ENCODE measurements at places on chromosomes 5 and 9.

DNA sequence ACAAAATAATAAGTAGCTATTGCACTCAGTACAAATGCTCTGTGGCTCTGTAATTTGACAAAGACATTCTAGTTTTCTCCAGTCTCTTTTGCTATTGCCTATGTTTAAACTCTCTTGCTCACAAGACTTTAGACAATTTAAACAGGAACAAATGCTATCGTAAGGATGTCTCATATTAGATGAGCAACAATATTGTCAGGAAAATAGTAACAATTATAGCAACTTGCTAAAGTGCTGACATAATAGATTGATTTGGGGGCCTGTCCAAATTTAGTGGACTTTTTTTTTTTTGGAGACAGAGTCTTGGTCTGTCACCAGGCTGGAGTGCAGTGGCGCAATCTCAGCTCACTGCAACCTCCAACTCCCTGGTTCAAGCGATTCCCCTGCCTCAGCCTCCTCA, 11.8 kb downstream of the KIF2A start:
- no peak for DNase-seq

GRCh38 chr5:10460252-10460906, 18.7 kb downstream of the ROPN1L start:
- no peak for DNase-seq

DNA sequence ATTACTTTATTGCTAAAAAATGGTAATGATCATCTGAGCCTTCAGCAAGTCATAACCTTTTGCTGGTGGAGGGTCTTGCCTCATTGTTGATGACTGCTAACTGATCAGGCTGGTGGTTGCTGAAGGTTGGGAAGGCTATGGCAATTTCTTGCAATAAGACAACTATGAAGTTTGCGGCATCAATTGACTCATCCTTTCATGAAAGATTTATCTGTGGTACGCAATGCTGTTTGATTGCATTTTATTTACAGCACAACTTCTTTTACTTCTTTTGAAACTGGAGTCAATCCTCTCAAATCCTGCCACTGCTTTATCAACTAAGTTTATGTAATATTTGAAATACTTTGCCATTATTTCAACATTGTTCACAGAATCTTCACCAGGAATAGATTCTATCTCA, 58.3 kb upstream of the ACO1 start:
- DNase-seq: no peak

DNA sequence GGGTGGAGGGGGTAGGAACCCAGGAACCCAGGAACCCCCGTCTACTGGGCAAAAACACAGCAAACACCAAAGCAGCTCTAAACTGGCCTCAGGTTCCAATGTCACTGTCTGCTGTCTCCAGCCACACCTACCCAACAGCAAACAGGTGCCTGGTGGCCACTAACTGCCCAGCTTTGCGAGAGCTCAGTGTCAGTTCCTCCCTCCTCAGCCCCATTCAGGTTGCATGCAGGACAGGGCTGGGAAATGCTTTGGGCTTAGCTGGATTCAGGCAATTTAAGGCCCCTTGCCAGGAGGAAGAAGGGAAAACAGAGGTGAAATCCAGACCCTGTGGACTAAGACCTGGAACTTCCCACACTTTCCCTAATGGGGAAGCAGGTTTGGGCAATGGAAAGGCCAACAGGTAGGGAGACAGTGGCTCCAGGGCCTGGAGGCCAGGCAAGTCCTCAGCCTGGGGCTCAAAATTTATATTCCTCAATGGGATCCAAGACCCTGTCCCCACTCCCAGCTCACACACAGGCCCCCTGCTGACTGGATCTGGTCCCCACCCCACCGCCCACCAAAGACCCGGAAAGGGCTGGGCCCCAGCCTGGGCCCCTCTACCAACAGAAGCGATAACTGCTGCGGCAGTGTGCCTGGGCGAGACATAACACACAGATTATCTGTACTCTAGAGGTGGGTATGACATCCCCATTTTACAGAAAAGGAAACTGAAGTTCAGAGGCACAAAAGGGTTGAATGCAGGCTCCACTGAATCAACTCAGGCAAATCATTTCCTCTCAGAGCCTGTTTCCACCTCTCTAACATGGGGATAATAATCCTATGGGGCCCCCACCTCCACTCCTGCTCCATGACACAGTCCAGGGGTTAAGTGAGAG, 3.5 kb downstream of the EEIG1 start:
- no peak for DNase-seq

- DNase-seq: no peak
Observed at GRCh38 chr5:92513067-92513466, 1068.0 kb downstream of the NR2F1-AS1 start.

DNA sequence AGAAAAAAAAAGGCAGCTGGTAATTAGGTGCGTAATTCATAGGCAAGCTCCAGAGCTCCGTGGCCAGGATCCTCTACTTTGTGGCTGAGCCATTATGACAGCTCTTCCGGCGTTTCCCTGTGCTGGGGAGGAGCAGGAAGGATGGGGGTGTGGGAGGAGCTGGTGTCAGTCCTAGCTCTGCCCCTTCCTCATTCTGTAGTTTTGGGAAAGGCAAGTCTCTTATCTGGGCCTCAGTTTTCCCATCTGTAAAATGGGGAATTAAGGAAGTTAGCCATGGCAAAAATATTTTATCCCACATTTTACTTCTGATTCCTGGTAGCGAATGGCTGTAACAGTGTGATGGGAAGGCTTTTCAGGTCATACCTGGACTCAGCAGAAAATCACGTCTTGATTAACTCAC, 81.1 kb downstream of the SEC61B start:
- no peak for DNase-seq

DNA sequence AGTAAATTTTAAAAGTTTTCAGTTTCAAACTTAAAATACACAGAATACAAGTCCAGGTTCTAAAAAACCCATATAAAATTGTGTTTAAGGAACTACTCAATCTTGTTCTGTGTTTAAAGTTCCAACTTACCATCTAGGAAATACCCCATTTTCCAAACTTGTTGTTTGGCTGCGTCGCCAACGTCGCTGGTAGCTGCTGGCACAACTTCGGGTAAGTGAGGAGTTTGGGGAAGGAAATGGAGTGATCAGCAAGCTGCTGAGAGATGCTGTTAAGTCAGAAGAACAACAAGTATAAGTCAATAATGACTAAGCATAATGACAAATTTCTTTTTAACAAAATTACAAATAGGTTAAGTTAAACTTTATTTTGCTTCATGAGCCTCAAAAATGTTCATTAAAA, 71.3 kb upstream of the RAPGEF6 start:
- no peak for DNase-seq

GRCh38 chr5:54207566-54207965, 102.8 kb downstream of the ARL15 start:
- DNase-seq: no peak

GRCh38 chr5:155530046-155530445, 516.5 kb downstream of the KIF4B start:
- no peak for DNase-seq

- DNase-seq: no peak
Observed at GRCh38 chr9:15132091-15132490, 174.9 kb downstream of the TTC39B start.

- no peak for DNase-seq
Observed at GRCh38 chr5:24183981-24184380, 460.8 kb downstream of the CDH10 start.

DNA sequence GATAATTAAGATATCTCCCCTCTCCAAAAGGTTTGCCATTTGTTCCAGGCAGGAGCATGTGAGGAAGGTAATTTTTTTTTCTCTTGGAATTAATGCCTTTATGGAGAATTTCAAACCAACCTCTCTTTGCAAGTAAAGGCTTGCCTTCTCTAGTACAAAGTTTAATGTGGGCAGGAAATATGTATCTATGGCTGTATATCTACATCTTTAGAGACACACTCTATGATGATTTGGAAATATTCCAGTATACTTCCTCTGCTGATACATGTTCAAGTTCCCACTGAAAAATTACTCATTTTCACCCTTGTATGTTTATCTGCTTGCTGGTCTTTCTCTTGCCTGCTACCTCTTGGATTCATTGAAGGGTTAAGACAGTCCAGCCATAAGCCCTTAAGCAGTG, 83.5 kb upstream of the SEMA6A start:
- no peak for DNase-seq

- DNase-seq: no peak
Observed at GRCh38 chr5:171570244-171570825, 150.9 kb downstream of the FGF18 start.

DNA sequence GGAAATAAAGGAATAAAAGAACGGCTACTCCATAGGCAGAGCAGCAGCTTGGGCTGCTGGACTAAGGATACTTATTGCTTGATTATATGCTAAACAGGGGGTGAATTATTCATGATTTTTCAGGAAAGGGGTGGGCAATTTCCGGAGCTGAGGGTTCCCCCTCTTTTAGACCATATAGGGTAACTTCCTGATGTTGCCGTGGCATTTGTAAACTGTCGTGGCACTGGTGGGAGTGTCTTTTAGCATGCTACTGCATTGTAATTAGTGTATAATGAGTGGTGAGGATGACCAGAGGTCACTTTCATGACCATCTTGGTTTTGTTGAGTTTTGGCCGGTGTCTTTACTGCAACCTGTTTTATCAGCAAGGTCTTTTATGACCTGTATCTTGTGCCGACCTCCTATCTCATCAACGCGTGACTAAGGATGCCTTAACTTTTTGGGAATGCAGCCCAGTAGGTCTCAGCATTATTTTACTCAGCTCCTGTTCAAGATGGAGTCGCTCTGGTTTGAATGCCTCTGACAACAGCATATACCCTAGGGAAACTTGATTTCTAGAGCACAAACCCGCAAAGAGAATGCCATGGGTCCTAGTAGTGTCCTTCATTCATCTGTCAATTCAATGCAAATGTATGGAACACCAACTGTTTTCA, 47.8 kb upstream of the PWWP2A start:
- DNase-seq: no peak

DNA sequence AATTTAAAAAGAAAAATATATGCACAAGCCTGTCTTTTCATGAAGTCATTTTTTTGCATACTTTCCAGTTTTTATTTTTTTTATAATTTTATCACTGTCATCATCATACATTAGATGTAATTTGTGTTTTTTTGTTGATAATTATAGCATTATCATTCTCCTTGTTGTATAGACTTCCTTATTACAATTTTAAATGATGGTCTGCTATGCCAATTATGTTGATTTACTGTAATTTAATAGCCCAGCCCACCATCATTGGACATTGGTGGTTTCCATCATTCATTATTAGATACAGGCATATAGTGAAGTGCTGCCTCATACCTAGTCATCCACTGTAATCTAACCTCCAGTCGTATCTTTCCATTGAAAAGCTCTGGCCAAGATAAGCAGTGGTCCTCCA, 3.8 kb upstream of the TJP2 start:
- no peak for DNase-seq

DNA sequence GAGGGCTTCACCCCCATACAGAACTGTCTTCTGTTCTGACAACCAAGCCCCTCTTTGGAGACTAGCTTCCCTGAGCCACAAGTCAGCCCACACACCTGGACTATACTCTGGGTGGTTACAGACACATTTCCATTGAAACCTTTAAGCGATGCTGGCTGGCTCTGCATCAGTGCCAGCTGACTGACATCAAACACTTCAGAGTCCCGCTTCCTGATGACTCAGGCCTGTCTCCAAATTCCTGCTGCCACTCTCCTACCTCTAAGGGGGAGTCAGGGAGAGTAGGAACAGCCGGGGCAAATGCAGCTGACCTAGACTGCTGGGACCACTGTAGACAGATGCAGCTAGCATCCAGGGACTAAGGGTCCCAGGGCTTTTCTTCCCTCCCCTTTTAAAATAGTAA, 59.4 kb downstream of the SIL1 start:
- DNase-seq: no peak

DNA sequence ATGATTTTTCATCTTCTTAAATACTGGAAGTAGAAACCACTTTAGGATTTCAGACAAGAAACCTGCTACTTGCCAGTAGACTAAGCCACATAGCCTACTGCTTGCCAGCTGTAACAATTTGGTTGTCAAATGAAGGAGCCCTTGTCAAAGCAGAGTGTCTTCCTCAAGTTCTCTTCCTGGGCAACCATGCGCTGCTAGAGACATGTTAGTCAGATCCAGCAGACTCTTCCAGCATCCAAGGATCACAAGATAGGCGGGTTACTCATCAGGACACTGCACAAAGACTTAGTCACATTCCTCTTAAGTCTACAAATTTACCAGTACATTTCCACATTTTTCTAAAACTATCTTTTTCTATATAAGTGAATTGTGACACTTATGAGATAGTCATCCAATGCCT, 24.4 kb downstream of the SKIC3 start:
- no peak for DNase-seq

GRCh38 chr5:39236718-39237117, 17.4 kb upstream of the FYB1 start:
- DNase-seq: no peak

DNA sequence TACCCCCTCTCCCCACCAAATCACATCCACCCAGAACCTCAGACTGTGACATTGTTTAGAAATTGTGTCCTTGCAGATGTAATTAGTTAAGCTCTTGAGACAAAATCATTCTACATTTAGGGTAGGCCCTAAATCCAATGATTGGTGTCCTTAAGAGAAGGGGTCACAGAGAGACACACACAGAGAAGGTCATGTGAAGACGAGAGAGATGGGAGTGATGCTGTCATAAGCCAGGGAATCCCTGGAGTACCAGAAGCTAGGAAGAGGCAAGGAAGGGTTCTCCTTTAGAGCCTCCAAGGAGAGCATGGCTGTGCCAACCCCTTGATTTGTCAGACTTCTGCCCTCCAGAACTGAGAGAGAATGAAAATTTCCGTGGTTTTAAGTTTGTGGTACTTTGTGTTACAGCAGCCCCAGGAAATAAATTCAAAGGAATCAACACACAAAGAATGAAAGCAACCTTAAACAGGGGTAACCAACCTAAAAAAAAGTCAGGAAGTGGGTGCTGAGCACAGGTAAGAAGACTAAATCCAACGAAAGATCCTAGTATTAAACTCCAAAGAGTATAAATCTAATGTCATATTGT, 33.6 kb downstream of the TIMD4 start:
- no peak for DNase-seq

- no peak for DNase-seq
Observed at GRCh38 chr5:165559645-165560044, 2054.2 kb downstream of the MAT2B start.

DNA sequence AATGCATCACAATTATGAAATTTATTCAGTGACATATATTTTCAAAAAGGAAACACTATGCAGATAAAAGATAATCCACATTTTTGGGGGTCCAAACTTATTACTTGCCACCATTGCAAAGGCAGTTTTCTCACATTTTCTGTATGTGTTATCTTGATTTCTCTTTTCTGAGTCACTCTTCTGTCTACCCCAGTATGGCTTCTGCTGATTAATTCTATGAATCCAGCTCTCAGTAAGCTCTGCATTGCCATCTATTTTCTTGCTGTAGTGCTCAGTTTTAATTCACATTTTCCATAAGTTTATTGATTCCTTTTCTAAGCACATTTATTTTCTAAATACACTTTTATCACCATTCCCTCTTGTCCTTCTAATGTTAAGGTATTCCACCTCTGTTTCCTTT, 1.7 kb downstream of the IFNA10 start:
- no peak for DNase-seq

DNA sequence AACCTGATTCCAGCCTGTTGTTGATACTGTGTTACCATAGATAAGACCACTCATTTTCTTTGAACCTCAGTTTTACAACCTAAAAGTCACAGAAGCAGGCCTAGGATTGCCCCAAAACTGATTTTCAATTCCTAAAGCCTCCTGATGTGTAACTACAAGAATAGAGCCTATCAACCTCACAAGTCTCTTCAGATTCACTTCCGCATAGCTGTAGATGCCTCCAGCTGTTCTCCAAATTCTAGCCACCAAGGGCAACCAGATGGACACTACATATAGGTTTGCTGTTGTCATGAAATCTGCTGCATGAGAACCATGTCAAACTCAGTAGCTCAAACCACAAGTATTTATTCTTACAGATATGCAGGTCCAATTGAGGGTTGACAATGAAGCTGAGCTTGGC, 143.5 kb downstream of the SPATA31D1 start:
- no peak for DNase-seq
